ENCODE measurements at places on chromosomes 1 and 21. TPM values are rescaled to one million over a fixed set of nuclear protein-coding genes. Genes with fewer than 3 reads are reported as not detected.

The CSRP1 gene
- polyA plus RNA-seq, result 231 TPM

- DNase-seq, result peak; percentile 65
Measured at GRCh38 chr1:21782349-21782867, 541 bp downstream of the USP48 start.

GRCh38 chr1:59025898-59026426, 242.1 kb upstream of the JUN start:
- no peak for DNase-seq

DNA sequence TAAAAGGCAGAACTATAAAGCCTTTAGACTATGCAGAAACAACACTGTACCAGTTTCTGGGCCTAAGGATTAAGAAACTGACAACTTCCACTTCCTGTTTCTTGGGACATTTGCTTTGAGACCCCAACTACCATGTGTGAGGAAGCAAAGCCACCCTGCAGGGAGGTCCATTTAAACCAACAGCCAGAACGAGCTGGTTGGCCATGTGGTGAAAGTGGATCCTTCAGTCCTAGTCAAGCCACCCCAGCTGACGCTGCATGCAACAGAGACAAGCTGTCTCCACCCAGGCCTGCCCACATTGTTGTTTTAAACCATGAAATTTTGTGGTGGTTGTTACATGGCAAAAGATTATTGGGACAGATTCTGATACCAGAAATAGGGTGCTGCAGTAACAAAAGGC, 31.8 kb upstream of the SLFNL1 start:
- DNase-seq, result no peak

The OR2T29 gene
- not detected for polyA plus RNA-seq

- DNase-seq, result no peak
Measured at GRCh38 chr1:11925938-11926292, 312 bp downstream of the KIAA2013 start.

Data from mammary epithelial cell (primary cell).